ENCODE measurements at places on chromosomes 3 and 15.

DNA sequence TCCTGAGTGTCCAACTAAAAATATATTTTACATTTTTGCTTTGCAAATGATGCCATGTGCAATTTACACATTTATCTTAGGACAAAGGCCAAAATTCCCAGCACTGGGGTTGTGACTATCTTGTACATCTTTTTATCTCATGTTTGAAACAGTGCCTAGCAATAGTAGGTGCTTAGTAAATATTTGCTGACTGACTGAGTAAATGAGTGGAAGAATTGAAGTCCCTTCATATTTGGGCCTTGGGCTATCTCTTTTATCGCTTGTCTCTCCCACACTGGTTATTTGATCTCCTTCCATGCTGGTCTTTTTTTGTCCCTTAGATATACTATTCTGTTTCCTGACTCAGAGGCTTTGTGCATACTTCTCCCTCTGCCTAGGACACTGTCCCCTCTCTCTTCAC is 213.1 kb upstream of the GOLGA6L4 start:
- DNase-seq: no peak

DNA sequence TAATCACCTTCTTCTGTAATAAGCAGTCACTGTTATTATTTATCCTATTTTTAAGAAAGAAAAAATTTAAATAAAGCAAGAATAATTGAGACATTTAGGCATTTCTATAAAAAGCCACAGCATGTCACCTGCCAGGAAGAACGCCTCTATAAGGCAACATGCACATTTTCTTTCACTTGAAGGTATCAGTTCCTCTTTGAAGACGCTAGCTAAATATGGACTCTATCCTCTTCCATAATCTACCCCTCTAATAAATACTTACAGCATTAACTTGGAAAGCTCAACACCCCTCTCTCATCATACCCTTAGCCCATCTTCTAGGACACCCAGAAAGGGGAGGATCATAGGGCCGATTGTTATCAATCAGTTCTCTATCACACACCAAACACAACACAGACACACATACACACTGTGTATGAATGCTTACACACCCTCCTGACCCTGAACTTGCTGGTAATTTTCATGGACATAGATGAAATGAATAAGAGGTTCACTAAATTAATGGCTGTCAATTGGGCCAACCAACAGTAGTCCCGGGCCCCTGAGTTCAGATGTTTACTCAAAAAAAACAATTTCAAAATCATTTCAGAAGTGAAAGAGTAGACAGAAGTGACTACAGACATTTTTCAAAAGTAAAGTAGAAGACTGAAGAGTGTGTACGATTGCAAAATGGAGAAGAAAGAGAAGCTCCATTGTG is 102.5 kb downstream of the ZMAT3 start:
- no peak for DNase-seq

- DNase-seq: no peak
Observed at GRCh38 chr3:194165271-194166018, 29.5 kb downstream of the HES1 start.

GRCh38 chr15:78131295-78132061 is at the start of gene CIB2:
CIB2 (minus strand) TSS chr15:78131445; CDS start chr15:78131215, 230 bp downstream.
- peak; percentile 29 for DNase-seq

DNA sequence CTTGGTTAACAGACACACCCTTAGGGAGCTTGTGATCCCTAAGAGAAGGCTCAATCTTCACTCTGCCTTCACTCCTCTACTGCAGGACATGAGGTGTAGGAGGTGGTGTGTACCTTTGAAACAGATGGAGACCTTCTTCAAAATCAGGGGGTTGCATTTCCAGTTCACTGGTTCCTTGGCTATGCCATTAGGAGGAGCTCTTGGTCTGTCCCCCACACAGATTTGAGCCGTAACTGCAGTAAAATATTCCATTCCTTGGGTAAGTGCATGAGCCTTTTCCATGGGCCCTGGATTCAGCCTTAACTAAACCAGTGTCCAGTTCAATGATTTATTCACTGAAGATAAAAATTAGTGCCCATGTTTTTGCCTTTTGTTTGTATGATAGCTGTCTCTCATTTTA is 144.6 kb downstream of the MCTP2 start:
- DNase-seq: no peak

DNA sequence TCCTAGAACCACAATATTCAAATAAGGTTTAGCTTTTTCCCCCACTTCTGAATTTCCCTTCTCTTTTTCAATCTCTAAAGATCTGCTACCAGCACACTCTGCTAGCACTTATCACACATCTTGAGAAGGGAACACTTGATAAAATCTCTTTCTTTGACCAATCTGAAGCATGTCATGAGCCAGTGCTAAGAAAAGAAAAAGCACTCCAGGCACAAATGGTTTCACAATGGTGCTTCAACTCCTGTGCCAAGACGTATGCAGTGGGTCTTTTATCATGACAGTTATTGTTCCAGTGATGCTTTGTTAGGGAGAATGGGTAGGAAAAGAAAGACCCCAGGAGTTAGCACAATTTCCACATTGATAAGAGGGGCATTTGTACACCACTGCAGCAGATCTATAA is 248.4 kb downstream of the ZNF385D start:
- DNase-seq: no peak

GRCh38 chr15:98504998-98505397 is 143.3 kb upstream of the IGF1R start:
- no peak for DNase-seq

DNA sequence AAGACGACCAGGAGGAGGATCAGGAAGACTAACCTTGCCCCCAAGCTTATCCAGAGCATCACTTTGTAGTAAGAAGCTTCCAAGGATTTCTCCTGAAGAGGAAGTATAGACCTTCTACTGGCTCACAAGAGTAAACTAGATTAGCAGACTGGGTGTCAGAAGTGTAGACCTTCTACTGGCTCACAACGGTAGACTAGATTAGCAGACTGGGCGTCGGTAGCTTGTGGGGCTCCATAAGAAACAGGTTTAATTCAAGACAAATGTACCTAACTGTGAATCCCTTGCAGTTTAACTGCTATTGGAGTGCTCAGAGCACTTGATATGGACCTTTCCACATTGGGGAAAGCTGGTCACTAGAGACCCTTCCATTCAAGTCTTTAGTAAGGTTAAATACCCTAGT is 12.9 kb downstream of the FBXO40 start:
- no peak for DNase-seq

DNA sequence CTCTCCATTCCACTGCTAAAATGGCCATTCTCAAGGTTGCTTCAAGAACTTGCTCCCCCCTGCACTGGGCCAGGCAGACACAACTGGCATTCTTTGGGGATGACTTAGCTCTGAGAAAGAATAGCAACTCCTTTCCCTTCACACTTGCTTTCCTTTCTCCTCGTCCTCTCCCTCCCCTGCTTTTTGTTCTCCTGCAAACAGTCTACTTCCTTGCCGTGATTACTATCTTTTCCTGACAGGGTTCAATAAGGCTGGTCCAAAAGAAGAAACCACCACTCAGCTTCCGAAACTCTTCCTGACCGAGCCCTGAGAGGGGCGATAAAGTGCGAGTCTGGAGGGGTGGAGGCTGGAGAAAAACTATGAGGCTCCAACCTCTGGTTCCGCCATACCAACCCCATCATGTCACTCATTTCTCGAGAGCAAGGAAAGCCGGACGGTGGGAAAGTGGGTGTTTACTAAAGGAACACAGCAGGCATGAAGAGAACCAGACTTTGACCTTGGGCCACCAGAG is 5.0 kb downstream of the AMOTL2 start:
- no peak for DNase-seq

GRCh38 chr3:101104321-101104720 is 111.1 kb upstream of the ABI3BP start:
- no peak for DNase-seq

GRCh38 chr3:159637883-159638542 is 350.6 kb upstream of the IL12A start:
- DNase-seq: no peak

- DNase-seq: no peak
Observed at GRCh38 chr3:40821315-40821714, 296.6 kb downstream of the ZNF621 start.

- no peak for DNase-seq
Observed at GRCh38 chr3:41808152-41808551, 153.8 kb downstream of the ULK4 start.

DNA sequence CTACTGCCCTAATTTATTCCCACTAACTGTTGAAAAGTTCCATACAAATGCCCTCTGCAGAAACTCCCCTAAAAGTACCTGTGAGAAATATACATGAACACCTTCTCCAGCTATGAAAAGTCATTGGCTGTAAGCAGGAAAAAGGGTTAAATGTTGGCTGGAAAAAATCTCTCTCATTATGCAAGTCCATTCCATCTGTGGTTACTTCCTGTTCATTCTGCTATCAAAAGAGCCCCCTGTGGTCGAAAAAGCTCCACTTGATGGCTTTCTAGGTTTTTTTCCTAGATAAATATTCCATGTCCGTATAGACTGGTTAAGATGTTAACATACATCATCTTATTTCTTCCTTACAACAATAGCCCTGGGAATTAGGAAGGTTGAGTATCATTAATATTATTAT is 56.2 kb upstream of the AKAP13 start:
- DNase-seq: no peak

- no peak for DNase-seq
Observed at GRCh38 chr3:10119376-10119775, 3.9 kb downstream of the BRK1 start.
